ENCODE measurements at places on chromosomes 12 and 14.

GRCh38 chr12:89316705-89317139, 35.6 kb downstream of the DUSP6 start:
- DNase-seq, result no peak

GRCh38 chr14:91364524-91365270, 52.9 kb downstream of the CCDC88C start:
- peak; percentile 68 for DNase-seq

DNA sequence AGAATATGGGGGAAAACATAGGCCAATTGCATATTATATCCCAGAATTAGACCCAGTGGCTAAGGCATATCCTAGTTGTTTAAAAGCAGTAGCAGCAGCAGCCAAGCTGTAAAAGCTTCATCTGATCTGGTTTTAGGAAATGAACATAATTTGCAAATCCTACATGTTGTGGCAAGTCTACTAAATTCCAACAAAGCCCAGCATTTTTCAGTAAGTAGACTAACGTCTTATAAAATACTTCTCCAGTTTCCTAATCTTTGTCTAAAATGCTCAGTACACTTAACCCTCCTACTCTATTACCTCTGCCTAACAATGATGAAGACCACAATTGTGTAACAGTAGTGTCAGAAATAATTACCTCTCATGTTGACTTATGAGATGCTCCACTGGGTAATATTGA, 70.9 kb upstream of the RERGL start:
- no peak for DNase-seq

GRCh38 chr14:65433157-65433556, 20.6 kb downstream of the FUT8 start:
- DNase-seq, result no peak

GRCh38 chr14:30227876-30228275, 300.2 kb upstream of the PRKD1 start:
- no peak for DNase-seq

GRCh38 chr12:110543252-110543959, 39.7 kb downstream of the PPTC7 start:
- DNase-seq, result no peak

DNA sequence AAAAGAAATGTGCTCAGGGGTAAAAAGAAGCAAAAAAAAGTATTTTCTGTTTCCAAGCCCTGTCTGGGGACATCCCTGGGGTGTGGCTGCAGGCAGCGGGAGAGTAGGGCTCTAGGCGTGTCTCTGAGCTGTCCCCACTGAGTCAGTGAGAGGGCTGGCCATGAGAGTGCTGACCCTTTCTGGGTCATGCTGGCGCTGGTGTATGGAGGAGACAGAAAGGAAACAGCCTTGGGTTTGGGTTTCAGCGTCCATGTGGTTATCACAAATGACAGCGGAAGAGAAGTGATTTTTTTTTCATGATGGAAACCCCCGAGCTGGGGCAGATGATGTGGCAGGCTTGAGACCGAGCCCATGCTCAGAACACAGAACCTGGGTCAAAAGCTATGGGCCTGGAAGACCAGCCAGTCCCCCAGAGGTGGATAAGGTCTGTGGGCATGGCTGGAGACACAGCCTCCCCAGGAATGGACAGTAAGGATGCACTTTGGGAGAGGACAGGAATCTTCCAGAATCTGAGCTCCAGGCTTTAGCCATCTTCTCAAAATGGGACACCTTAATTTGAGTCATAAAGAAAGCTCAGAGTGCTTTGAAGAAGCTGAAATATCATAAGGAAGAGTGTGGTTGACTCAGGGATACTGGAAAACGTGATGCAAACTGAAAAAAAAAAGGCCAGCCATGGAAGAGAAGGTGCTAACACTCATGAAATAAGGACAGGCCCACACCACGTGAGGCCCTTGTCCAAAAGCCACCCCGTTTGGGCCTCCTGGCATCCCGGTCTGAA, 36.2 kb downstream of the SYNE3 start:
- DNase-seq, result no peak

GRCh38 chr12:122738571-122738970, 7.9 kb upstream of the HCAR1 start:
- DNase-seq, result peak; percentile 7

- DNase-seq, result no peak
Observed at GRCh38 chr14:81205639-81206038, 15.1 kb downstream of the GTF2A1 start.

DNA sequence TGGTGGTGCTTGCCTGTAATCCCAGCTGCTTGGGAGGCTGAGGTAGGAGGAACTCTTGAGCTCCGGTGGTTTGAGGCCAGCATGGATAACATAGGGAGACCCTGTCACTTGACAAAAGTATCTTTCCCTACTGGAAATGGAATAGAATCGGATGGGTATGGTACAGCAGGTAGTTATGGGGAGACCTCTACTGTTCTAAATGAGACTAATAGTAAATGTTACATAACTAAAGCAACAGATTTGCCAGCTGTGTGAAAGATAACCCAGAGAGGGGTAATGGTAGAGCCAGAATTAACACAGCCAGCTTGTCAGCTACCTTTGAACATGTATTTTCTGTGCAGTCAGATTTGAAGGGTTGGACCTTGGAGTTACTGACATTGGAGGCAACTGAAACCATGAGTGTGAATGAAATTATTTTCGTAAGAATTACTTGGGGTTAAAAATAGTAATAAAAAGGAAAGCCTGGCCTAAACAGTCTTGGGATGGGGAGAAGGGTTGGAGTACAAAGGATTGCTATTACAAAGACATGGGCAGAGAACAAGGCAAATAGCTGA, 21.7 kb upstream of the NUP107 start:
- no peak for DNase-seq

GRCh38 chr12:109828754-109829511, 4.3 kb downstream of the TRPV4 start:
- DNase-seq, result no peak

All from chondrocyte (in vitro differentiated cells).